NCI-H524 treated with DMSO at 0.1 percent for 48 hours (cell line): ENCODE measurements at places on chromosomes 6 and 20.

DNA sequence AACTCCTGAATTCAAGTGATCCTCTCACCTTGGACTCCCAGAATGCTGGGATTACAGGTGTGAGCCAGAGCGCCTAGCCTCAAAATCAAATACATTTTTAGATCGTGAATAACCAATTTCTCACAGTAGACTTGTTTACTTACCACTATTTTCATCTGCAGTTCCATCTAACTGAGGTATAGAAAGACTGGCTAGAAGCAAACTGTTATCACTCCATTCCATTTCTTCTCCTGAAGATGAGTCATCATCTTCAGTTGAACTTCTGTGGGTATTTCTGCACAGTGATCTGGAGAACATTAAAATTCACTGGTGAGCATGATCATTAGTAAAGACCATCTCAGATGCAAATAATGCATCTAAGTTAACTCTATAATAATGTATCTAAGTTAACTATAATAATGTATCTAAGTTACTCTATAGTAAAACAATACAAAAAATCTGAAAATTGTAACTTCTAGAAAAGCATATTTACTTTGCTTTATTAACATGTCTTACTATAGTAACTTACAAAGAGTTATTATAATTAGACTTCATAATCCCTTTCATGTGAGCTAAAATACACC, 105.4 kb downstream of the REV3L start:
- DNase-seq: no peak

GRCh38 chr6:150334790-150335783, 33.7 kb upstream of the IYD start:
- DNase-seq: no peak

DNA sequence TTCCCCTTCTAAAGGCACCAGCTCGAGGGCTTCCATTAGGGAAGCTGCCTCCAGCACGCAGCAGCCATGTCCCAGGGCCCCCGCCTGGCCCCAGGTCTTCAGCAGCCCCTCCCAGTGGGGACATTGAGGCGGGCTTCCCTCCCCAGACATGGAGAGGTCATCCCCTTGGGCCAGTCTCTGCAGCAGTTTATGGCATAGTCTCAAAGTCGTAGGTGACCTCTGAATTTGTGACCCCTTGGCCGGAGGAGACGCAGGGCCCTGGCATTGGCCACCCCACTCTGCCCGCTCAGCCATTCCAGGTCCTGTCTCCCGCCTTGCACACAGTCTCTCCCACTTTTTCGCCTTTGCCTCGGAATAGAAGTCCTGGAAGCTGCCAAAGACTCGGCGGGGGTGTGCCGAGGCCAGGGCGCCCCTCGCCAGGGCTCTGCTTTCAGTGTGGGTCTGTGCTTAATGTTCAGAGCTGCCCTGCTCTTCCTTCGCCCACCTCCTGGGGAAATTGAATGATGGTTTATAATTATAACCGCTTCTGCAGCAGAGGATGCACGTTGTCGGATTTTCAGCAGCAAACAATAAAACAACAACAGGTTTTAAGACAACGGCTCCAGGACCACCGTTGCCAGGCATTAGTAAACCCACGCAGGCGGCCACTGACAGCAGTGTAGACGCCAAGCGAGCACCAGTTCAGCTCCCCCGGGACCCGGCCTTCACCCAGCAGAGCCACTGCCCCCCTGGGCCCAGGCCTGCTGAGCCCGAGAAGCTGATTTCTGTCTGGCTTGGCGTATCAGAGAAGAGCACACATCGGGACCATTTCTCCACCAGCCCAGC, 187.0 kb downstream of the TAF4 start:
- no peak for DNase-seq

GRCh38 chr20:36086767-36087166, 67.8 kb upstream of the EPB41L1 start:
- DNase-seq: no peak

GRCh38 chr20:49297605-49298530, 20.0 kb upstream of the ZNFX1 start:
- DNase-seq: no peak

- DNase-seq: no peak
Measured at GRCh38 chr6:168050881-168051586, 28.0 kb downstream of the FRMD1 start.

GRCh38 chr6:114534813-114535212, 192.0 kb upstream of the HS3ST5 start:
- no peak for DNase-seq

DNA sequence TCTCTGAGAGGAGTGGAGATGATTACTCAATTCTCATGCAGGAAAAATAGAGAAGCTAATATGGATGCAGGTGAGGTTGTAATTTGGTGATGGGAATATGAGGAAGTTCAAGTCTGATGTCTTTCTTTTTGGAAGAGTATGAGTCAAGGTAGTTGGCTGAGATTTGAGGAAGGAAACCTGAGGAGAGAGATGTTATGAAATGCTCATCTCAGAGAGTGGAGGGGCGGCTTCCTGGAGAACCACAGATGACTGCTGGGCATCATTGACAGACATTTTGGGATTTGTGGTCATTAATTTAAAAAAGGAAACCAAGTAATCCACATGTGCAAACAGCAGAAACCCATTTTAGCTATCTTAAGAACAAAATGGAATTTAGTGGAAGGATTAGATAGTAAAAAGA, 72.5 kb upstream of the UST start:
- DNase-seq: no peak

- DNase-seq: no peak
Measured at GRCh38 chr6:155031091-155031490, 36.0 kb downstream of the TIAM2 start.

- DNase-seq: no peak
Measured at GRCh38 chr6:48535582-48536009, 424.6 kb upstream of the PTCHD4 start.

DNA sequence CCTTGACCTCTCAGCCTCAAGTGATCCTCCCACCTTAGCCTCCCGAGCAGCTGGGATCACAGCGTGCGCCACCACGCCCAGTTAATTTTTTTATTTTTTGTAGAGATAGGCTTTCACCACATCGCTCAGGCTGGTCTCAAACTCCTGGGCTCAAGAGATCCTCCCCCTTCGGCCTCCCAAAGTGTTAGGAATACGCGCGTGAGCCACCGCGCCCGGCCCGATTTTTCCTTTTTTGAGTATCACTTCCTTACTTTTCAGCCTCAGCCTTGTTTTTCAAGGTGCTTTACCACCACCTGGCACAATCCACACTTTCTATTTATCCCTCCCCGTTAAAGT, 791 bp upstream of the STX11 start:
- no peak for DNase-seq

DNA sequence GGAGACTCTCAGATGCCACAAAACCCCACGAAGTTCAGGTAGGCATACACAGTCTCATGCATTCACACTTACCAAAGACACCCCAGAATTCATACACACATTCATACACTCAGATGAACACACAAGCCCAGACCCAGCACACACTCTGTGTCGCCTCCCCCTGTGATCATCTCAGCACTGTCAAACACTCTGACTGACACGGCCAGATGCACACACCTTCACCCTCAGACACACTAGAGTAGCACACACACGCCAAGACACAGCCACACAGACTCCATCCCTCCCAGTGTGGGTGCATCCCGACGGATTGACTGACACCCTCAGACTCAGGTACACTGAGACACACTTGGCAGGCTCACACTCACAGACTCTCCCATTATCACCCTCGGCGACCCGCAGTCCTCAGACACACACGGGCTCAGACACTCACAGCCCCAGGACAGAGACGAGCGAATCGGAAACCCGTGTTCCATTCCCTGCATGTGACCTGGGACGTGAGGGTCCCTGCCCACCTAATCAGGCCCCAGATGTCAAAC, 872 bp upstream of the RIMS4 start:
- no peak for DNase-seq

- DNase-seq: no peak
Measured at GRCh38 chr20:16095226-16095625, 478.0 kb downstream of the KIF16B start.

- no peak for DNase-seq
Measured at GRCh38 chr6:130035211-130035610, 16.8 kb downstream of the L3MBTL3 start.

DNA sequence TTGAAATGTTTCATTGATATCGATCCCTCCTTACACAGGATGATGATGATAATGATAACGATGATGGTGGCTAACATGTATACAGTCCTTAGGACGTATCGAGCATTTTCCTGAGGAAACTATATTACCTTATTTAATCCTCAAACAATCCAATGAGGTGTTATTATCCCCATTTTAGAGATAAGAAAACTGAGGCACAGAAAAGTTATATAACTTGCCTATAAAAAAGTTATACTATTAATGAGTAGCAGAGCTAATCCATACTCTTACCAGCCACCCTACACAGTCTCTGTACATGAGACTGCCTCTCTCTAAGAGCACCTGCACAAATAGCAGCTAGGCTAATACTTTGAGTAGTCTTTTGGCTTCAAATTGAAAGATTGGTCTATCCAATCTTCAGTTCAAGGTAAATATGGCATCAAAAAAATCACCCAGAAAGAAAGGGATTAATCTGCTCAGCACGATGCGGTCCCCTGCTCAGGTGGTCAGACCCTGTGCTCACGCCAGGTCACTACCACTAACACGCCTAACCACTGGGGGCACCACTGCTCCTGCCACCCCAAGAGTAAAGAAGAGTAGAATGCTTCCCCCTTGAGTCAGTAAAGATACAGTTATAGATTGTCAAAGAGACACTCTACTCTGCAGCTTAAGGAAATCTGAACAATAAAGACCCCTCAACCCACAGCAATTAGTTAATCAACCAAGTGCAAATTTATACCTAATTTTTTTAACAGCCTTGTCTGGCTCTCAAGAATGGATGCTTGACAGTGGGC, 15.0 kb downstream of the GABBR1 start:
- no peak for DNase-seq

DNA sequence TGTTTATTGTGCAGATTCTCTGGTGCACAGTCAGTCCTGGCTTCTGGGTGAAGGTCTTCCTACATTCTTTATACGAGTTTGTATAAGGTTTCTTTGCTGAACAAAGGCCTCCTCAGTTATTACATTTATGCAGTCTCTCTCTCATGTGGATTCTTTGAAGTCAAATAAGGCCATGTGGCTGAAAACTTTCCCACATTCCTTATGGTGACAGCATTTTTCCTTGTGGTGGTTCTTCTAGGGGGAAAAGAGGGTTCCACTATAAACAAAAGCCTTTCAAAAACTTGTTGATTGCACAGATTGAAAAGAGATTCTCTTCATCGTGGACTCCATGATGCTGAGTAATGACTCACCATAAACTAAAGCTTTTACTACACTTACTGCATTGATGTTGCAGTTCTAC, 19.2 kb downstream of the ZSCAN12 start:
- DNase-seq: no peak

DNA sequence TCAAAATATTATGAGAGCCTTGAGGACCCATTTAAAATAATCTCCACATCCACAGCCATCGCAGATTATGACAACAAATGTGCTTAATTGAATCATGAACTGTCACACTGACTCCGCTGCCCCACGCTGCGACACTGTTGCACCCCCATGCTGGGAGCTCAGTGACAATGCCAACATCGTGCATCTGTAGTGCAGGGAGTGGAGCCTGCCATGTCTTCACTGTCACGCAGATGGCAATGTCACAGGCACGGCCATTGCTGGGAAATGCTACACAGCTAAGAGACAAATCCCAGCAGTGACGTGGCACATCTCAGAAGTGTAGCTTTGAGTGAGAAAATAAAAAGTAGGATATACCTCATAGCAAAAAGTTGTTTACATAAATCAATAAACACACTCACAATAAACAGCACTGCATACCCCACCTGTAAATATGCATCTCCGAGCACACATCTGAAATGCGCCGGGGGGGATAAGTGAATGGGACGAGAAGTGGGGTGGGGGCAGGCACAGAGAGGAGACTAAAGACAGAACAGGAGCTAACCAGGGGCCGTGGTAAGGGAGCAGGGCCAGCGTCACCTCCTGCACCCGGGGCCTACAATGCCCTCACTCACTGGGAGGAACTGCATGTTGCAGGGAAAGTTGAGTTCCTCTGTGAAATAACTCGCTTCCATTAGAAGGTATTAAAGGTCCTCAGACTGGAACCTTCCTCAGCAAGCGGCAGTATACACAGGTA, 349.9 kb downstream of the THBS2 start:
- no peak for DNase-seq

DNA sequence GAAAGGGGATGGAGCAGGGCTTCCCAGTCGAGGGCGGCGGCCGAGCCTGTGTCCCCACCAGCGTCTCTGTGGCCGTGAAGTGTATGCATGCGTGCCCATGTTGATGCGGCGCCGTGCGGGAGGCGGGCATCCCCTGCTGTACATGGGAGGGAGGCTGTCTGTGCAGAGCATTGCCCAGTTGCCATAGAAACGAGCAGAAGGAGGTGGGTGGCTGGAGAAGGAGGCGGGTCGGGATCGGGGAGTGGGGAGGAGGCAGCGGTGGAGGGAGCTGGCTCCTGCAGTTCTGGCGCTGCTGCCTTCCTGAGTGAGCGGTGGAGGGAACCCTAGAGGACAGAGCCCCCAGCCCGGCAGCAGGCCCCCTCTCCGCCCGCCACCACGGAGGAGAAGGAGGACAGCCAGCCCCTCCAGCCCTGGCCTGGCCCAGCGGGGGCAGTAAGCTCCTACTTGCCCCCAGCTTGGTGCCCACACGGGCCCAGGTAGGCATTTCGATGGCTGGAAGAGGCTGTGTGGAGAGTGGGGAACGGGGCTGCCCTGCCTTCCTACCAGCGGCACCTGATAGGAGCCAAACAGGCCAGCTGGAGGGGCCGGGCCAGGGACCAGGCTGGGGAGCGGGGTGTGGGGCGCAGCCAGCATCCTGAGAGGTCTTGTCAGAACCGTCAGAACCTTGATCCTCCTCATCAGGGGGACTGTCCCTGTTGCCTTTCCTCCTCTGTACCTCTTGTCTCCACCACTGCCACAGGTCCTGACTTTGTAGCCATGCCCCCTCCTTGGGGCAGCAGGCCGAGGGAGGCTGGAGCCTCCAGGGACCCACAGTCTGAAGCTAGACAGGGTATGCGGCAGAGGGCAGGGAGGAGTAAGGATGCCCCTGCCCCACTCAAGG, 41.3 kb downstream of the SPDEF start:
- DNase-seq: peak; percentile 35

DNA sequence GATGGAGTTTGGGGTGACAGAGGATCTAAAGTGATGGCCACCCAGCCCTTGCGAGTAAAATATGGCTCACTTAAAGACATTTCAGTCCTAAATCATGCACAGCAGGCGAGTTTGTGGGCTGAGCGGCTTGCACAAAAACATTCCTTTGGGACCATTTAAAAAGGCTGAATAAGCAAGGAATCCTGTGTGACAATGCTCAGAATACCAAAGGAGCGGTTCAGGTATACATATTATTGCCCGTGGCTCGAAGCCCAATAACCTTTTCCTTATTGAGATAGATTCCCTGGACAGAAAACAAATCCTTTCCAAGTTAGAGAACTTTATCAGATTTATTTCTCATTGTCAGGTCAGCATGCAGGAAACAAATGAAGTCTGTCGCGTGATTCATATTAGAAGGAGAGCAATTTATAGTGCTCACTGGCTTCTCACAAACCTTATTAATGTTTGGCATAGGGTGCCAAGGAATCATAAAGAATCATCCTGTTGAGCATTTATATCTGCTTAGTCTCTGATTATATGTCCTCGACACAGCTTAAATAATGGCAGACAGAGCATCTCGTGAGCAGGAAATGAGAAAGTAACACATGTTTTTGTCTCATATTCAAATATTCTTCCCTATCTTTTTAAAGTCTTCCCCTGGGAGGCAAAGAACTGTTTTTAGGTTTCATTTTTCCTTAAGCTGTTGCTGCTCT, 121.3 kb downstream of the TRMT11 start:
- DNase-seq: no peak
